ENCODE measurements at places on chromosomes 6 and 20.

DNA sequence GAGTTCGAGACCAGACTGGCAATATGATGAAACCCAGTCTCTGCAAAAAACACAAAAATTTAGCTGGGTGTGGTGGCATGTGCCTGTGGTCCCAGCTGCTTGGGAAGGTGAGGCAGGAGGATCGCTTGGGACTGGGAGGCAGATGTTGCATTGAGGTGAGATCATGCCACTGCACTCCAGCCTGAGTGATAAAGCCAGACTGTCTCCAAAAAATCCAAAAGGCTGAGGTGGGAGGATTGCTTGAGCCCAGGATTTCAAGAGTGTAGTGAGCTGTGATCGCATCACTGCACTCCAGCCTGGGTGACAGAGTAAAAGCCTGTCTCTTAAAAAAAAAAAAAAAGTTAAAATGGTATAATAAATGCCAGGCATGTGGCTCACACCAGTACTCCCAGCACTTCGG, 1.3 kb upstream of the PTCRA start:
- DNase-seq, result no peak

GRCh38 chr6:52263709-52264540, 19.6 kb upstream of the IL17F start:
- no peak for DNase-seq

DNA sequence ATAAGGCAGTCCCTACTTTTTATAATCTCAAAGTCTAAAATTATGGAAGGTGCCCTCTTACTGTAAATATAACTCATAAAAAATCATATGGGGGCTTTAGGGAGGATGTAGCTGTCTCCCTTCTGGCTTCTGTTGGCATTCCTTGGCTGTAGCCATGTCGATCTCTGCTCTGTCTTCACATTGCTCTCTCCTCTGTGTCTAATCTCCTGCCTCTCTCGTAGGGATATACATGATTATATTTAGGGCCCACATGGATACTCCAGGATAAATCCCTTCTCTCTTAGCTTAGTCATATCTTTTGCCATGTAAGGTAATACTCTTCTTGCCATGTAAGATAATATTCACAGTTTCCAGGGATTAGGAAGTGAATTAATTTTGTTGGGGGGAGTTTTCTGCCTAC, 28.6 kb downstream of the CDS2 start:
- no peak for DNase-seq

DNA sequence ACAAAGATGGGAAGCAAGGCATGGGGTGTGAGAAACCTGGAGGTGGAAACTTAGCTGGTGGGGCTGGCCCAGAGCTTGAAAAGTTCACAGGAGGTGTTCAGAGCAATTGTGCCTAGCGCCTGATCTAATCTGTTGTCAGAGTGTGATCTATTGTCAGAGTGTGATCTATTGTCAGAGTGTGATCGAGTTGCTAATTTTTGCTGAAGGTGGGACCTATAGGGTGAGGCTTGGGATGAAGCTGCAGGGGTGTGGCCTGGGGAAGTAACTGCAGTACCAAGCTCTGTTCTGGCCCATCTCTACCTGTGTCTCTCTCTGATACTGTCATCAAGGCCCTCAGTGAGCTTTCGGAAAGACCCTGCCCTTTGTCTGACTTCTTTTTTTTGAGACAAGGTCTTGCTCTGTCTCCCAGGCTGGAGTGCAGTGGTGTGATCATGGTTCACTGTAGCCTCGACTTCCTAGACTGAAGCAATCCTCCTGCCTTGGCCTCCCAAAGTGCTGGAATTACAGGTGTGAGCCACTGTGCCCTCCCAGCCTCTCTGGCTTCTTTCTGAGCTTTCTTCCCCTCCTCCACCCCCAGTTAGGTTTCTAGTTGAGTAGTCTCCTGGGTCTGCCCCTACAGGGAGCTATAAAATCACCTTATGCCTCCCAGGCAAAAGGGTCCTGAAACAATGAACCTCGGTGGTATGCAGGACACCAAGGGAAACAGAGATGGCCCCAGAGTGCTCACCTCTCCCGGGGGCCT, 150.8 kb upstream of the RNF24 start:
- no peak for DNase-seq

GRCh38 chr6:20096536-20096935, 115.7 kb downstream of the MBOAT1 start:
- DNase-seq, result no peak

- no peak for DNase-seq
Measured at GRCh38 chr6:32267035-32267434, 43.2 kb upstream of the NOTCH4 start.

DNA sequence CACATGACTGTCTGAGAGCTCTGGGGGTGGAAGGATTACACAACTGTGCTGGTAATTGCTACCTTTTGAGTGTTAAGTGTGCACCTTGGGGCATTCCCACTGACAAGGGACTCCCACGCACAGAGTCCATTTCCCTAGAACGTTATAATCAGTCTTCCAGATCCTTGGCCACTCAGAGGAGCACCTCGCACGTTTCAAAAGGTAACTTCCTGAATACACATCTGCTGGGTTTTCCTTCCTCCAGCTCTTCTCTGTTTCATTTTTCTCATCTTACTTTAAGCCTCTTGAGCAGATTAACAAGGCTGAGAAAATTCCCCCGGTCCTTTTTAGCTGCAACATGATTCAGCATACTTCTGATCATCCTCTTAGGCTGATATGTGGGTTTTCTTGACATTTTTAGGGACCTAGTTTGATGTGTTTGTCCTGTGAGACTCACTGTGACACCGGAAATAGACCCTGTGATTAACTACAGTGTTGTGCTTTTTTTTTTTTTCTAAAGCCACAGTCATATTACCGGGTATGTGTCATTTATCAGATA, 98.4 kb upstream of the DUSP22 start:
- DNase-seq, result no peak

- no peak for DNase-seq
Measured at GRCh38 chr6:159640722-159641482, 52.1 kb downstream of the SOD2 start.

DNA sequence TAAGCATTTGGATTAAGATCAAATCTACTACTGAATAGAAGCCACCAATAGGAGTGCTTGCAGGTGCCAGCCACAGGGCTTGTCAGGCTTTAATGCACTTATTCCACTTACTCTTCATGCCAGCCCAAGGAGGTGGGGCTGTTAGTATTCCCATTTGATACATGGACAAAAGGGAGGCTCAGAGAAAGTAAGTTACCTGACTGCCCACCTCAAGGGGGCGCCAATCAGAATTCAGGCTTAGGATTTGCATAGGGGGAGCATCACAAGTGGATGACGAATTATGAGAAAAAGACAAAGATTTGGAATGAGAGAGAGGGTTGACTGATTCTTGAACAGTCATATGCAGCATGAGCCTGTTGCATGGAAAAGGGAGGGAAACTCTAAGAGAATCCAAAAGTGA, 188.4 kb upstream of the TSHZ2 start:
- no peak for DNase-seq

- DNase-seq, result no peak
Measured at GRCh38 chr6:89034586-89035251, 45.8 kb upstream of the PNRC1 start.

- DNase-seq, result no peak
Measured at GRCh38 chr6:28446818-28447511, 3.7 kb upstream of the ZSCAN23 start.

DNA sequence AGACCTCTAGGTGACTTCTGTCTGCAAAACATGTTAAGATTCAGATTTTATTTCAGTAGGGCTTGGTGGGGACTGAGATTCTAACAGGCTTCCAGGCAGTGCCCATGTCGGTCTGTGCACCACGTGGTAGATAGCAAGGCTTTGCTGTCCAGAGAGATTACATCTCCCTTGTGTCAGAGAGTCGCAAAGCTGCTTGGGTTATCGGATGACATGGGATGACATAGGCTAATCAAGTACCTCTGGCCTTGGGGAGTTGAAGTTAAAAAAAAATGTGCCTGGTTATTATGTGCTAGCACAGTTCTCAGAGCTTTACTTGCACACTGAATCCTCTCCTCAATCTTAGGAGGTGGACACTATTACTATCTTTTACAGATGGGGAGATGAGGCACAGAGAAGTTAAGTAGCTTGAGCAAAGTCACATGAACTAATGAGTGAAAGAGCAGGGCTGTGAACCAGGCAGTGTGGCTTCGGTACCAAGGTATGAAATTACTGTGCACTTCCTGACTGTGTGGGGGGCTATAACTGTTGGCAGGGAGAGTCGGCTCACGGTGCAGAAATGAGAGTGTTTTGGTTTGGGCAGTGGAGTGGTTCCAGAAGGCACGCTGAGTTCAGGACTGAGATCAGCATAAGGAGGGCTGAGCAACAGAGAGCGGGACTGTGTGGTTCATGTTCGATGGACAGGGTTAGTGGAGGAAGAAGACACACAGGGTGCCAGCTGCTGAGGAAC, 41.1 kb downstream of the FARS2 start:
- no peak for DNase-seq

GRCh38 chr6:117617210-117618035, 15.1 kb upstream of the GOPC start:
- DNase-seq, result no peak

DNA sequence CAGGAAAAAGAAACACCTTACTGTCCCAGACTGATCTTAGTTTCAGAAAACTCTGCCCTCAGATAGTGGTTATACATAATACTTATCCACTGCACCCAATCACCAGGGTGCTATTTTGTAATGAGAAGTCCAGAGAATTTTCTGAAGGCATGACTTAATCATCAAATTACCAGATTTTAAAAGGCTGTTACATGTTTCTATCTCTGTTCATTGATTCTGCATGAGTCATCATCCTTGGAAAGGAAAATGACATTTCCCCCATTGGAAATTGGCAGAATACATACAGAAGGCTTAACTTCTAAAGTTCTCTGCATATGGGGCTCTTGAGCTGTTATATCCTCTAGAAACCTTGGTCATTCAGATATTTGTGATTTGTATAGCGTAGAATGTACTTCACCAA, 587.9 kb upstream of the FLRT3 start:
- no peak for DNase-seq

DNA sequence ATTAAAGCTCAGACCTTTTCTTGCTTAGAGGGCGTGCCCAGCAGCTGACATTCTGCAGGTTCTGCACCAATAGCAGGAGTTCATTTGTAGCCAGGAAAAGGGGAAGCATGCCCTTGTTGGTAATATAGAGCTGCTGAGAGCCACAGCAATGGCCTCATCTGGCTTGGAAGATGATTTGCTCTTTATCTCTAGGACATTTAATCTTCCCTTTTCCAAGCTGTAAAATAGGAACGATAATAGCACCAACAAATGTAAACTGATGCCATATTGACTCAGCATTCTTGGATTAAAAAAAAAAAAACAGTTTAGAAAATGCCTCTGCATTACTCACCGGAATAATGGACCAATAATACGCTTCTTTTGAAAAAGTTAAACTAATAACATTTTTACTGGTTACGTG, 93.4 kb upstream of the SLC2A12 start:
- no peak for DNase-seq

- DNase-seq, result no peak
Measured at GRCh38 chr6:105078386-105078708, 101.5 kb downstream of the POPDC3 start.

DNA sequence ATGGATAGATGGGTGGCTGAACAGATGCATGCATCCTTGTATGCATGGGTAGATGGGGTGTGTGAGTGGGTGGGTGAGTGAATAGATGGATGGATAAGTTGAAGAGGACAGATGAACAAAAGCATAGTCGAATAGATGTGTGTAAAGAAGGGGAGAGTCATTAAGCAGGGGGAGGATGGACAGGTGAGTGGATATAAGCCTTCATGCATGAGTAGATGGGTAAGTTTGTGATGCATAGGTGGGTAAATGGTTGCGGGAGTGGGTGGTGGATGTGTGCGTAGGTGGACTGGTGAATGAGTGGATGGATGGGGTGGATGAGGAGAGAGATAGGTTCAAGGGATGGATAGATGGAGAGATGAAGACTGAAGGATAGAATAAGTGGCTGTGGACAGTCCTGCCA, 29.6 kb downstream of the HLA-DPB1 start:
- DNase-seq, result no peak

GRCh38 chr6:160348223-160349019, at the start of gene SLC22A3:
TSS of gene SLC22A3 (plus strand) at chr6:160348378. CDS start at chr6:160348420, 42 bp downstream.
- no peak for DNase-seq

DNA sequence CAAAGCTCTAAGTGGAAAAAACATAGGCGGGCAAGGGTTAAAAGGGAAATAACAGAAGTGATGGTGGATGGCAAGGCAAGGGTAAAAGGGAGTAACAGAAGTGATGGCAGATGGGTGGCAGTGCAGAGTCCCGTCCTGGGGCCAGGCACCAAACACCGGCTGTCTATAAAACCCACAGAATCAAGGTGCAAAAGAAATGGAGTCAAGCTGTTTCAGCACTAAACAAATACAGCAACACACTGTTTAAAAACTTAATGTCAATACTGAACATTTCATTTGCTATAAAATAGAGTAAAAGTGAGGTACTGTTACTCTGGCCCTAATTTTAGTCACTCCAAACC, 87.6 kb downstream of the MAN1A1 start:
- no peak for DNase-seq

DNA sequence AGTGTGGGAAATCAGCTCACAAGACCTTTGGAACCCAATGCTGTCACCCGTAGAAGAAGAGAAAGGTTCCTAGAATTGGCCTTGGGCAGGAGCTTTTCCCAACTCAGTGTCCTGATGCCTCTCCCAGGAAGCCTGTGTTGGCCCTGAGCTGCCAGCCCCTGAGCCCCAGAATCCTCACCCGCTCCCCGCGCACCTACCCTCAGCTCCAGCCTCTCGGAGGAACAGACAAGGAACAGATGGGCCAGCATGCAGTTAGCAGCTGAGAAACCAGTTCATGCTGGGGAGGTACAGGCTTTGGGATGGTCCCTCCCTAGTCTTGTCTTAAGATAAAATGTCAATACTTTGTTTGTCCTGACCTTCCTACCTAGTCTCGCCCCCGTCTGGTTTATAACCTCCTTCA, 121.9 kb upstream of the CDH4 start:
- DNase-seq, result no peak

DNA sequence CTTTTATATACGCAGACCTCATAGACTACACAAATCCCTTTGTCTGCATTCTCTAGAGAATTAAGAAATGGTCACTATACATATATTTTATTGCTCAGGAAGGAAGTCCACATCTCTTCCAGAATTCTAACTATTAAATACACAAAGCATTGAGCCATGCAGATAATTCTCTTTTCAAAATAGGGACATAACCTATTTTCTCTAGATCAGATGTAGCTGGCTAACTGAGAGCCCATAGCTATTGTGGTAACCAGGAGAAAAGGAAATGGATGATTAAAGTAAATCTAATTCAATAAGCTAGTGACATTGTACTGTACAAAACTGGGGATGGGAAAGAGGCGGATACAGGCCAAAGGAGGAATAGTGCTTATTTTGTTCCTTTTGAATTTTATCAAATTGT, 137.2 kb downstream of the BACH2 start:
- DNase-seq, result no peak

GRCh38 chr20:2327620-2328555, 32.1 kb downstream of the TGM3 start:
- no peak for DNase-seq

GRCh38 chr6:132143258-132143657, 192.1 kb upstream of the CCN2 start:
- no peak for DNase-seq

DNA sequence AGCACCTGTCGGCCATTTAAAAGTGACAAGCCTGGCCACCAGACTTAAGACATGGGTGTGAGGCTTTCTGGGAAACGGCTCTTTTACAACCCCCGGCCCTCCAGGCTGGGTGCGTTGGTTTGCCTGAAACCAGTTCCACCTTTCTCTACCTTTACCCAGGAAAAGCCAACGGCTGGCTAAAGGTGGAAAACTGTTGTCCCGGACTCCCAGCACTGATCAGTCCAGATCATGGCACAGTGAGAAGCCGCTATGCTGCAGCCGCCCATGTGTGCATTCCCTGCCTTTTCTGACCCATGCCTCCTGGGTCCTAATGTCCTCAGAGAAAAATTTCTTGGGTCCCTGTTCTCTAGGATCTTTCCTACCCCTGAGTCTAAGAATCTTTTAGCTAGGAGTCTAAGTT, 655.7 kb upstream of the HS3ST5 start:
- no peak for DNase-seq

GRCh38 chr6:11282875-11283274, 50.4 kb upstream of the NEDD9 start:
- DNase-seq, result no peak
